NAMALWA (cell line): ENCODE measurements at places on chromosomes 2 and 18.

DNA sequence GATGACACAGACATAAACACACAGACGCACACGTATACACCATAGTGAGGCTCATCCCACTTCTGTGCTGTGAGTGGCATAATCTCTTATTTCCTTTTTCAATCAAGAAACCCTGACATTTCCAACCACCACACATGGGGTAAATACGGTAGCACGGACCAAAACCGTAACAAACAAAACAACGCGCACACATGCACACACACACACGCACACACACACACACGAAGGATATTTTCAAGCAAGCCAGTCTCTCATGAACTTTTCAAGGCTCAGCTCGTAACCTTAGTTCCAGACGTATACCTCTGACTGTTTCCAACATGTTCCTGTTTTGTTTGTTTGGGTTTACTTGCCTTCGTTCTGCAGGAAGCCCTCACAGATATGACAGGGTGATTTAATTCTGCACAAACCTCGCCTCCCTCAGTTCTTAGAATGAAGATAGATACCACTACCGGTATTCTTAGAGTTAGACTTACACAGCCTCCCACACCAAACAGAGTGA lies 119.8 kb downstream of the BCL2 start:
- no peak for DNase-seq

DNA sequence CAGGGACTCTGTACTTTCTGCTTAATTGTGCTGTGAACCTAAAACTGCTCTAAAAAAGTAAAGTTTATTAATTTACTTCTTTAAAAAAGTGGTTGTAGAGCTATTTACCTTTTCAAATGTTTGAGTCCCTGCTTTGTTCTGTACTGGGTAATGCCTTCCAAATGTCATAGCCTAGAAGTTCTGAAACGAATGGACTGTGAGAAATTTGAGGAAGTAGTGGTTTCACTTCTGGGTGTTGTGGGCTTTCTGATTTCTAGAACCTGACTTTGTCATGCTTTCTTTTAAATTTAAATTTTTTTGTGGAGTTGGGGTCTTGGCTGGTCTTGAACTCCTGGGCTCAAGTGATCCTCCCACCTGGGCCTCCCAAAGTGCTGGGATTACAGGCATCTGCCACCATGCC lies 44.6 kb downstream of the SMAD4 start:
- peak; percentile 86 for DNase-seq

GRCh38 chr2:188663301-188663700 lies 310.9 kb upstream of the COL3A1 start:
- DNase-seq: no peak

DNA sequence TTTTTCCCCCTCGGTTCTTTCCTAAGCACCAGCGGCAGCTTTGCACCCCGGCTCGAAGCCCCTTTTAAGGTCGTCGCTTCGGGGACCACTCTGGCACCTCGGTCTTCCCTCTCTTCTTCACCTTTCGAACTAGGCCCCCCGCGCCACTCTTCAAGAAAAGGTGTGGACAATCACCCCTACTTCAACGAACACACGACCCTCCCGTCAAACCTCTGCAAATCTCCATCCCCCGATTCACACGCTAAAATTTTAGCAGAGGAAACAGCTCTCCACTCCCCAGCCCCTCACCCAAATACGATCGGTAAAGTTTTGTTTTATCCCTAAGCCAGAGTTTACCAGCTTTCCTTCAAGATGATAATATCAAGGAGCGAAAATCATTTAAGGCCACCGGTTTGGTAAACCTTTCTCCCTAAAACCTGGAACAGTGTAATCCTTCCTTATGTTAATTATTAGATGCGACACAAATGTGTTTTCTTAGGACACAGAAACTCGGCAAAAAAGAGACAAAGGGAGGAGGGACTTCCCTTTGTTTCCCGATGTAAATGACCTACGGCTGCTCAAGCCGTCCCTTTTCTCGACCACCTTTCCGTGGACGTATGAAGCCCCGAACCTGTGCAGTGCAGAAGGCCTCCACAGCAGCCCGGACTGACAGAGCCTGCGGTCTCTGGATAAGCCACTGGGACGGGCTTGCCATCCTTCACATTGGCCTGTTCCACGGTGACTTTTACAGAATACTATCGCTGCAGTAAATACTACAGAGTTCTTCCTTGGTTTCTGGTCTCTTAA lies 85.2 kb downstream of the RBMS1 start:
- no peak for DNase-seq

DNA sequence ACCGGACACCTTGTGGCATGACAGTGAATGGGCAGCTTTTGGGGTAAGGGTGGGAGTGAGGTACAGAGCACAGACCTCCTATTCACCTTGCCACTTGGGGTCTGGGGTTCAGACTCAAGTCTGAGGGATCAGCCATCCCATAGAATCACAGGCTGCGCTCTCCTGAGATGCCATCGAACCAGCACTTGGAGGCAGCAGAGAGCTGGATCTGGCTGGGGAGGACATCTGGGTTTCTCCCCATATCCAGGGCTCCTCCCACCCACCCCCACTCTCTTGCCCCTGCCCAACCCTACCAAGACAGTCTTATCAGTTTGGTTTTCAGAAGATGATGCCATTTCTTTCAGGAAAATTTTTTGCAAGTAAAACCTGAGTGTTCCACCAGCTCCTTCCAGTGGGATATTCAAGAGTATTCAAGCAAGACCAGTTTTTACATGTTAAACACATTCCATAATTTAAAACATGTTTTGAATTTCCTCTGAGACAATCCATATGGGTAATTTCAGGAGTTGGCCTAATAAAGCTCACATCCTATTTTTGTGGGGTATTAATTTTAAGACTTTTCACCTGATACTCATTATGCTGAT lies 29.2 kb upstream of the TEX44 start:
- DNase-seq: peak; percentile 77

DNA sequence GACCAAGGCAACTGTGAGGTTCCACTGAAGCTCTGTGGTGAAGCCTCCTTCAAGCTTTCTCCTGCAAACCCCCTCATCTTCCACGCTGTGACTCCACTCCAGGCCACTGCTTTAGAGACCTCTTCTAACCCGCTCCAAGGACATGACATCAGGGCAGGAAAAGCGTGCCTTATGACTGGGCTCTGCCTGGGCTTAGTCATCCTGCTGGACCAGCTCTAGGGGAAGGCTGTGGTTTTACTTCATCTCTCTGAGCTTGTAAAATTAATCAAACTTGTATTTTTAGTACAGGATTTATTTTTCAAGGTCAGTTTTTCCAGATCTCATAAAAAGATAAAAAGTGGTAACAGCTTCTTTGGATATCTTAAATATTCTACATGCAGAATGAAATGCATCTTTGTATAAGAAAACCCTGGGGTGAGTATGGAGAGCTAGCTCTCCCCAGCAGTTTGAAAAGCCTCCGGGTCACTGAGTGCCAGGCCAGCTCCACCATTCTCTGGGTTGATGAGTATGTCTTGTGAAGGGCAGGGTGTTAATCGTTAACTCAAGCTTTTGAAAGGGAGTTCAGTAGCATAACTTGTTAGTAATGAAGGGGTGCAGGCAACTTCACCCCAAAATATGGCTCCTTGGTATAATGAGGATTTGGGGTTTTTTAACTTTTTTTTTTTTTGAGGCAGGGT lies 33.1 kb upstream of the YPEL5 start:
- DNase-seq: no peak

DNA sequence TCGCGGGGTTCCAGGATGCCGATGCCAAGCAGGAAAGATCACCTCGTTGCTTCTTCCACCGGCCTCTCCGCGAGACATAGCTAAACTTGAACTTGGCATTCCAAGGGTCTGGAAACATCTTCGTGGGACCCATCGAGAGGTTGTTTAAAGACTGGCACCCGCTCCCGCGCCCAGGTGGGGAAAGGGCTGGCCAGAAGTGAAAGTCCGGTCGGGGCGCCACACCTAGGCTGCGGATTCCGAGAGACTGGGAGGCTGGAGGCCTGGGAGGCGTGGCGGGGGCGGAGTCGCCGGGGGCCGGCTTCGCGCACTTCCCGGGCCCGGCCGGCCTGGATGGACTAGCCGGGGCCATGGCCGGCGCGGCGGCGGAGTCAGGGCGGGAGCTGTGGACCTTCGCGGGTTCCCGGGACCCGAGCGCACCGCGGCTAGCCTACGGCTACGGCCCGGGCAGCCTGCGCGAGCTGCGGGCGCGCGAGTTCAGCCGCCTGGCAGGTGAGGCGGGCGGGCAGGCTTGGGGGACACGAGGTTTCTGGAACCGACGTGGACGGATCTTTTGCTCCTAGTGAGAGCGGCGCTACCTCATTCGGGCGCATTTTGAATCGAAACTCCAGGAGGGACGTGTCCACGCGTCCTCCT lies at the start of gene MOCOS:
TSS of gene MOCOS (plus strand) at position 305 of the 633 bp plus-strand sequence. CDS start at position 348, 43 bp downstream.
- no peak for DNase-seq

DNA sequence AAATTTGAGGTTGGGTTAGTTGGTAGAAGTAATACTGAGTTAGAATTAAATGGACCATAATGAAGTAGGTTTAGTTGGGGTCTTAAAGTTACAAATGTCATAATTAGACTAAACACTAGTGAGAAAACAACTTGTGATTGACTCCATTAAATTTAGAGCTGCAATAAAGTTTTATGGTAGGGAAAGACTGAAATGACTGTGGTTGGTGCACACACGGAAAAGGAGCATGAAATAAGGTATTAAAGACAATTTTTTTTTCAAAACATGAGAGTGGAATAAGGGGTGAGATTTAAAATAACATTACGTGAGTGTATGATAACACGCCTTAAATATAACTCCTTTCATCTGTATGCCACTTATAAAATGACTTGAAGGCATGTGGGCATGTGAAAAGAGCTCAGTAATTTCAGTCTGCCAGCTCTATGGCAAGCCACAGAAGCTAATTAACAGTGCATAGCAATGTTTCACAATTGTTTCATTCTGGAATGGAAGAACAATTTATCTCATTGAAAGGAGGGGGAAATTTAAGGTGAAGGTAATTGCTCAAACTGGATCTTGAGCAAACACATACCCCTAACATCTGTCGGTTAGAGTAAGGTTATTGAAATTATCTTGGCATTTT lies 1.4 kb downstream of the FRZB start:
- DNase-seq: no peak

DNA sequence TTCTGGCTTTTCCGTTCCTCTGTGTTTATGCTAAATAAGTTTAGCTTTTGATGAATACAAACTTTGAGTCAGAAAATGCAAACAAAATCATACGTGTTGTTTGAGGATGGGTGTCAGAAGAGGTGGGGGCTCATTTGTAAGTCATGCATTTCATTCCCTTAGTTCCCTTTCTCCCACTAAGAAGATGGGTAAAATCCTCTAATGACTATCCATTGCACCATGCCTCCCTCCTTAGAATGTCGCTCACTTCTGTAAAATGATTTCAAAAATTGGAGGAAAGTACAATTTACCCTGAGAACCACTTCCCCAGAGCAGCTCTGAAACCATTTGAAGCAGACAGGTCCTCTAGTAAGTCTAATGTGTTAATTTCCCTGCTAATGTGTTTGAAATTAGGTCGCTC lies 629.6 kb upstream of the VRK2 start:
- DNase-seq: no peak

DNA sequence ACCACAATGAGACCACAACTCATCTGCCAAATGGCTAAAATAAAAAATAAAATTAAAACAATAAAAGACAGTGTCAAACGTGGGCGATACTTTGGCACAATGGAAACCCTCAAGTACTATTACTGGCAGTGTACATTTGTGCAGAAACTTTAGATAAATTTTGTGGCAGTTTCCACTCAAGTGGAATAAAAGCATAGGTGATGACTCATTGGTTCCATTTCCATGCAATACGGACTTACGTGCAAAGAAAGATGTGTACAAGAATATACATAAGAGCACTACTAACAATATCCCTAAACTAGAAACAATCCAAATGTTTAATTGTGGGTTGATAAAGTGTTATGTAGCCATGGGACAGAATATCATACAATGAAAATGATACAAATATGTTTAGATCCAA lies 259.0 kb upstream of the HNMT start:
- no peak for DNase-seq

GRCh38 chr2:144249035-144249637 lies 270.8 kb downstream of the ZEB2 start:
- no peak for DNase-seq

DNA sequence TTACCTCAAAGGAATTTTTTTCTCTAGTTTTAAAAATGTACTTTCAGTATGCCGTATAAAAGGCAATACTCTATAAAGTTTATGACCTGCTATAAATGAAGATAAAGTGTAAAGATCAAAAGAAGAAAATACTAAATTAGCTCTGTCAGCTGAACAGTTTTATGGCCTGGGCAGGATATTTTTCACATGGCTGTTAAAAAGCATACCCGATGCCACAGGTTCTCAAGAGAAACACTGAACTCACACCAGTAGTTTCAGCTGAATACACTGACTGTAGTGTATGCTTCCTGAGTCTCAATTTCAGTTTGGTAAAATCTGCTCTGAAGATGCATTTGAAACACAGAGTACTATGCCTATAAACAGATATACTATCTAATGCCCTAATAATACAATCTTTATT lies 126.0 kb downstream of the PIGN start:
- no peak for DNase-seq

GRCh38 chr2:3334392-3335345 lies 42.9 kb downstream of the EIPR1 start:
- DNase-seq: no peak

DNA sequence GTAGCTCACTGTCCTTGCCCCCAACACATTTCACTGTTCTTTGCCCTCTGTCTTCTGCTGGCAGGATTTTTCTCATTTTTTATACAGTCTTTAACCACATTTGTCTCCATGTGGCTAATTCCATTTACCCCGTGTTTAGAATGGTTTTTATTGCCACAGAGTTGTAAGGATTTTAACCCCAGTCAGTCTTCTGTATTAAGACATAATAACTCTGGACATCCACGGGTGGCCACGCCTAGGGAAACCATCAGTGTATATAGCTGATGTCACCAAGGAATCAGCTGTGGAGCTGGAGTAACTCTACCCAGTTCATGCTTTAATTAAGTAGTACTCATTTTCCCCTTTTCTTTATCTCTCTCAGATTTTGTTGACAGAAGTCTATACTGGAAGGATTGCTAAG lies 139.8 kb downstream of the MAP4K4 start:
- no peak for DNase-seq

- no peak for DNase-seq
Measured at GRCh38 chr2:7456762-7457161, 539.5 kb downstream of the RNF144A start.

GRCh38 chr2:136072621-136073020 lies 45.3 kb downstream of the CXCR4 start:
- DNase-seq: no peak

GRCh38 chr2:134365356-134365755 lies 111.5 kb downstream of the MGAT5 start:
- peak; percentile 28 for DNase-seq

GRCh38 chr2:172398440-172398839 lies 28.9 kb upstream of the ITGA6 start:
- no peak for DNase-seq

DNA sequence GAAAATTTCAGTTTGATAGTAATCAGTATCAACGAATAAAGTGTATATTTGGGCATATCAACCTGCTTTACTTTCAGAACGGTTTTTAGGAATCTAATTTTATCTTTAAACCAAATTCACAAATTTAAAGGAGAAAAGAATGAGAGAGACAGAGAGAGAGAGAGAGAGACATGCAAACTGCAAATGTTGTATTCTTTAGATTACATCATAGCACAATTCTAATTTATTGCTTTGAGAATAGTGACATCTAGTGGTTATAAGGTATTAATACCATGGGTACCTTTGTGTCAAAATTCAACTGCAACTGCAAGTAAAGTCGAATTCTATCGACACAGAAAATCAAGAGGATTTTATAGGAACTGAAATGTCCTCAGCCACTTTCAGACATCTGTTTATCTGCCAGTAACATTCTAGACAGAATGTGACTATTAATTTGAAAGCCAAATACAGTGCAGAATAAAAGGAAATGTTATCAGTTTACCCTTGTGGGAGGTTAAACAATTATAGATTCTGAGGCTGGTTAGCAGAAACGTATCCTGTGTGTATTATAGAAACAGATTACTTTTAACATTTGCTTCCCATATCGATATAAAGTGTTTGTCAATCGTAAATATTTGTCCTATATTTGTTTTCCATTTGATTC lies 529.8 kb upstream of the VRK2 start:
- DNase-seq: peak; percentile 71
